NCI-H1092 (cell line): ENCODE measurements at places on chromosomes 5 and 9.

GRCh38 chr5:58085800-58086199 is 374.1 kb downstream of the PLK2 start:
- no peak for DNase-seq

GRCh38 chr5:170523830-170524229 is 20.0 kb downstream of the KCNIP1 start:
- DNase-seq: no peak

DNA sequence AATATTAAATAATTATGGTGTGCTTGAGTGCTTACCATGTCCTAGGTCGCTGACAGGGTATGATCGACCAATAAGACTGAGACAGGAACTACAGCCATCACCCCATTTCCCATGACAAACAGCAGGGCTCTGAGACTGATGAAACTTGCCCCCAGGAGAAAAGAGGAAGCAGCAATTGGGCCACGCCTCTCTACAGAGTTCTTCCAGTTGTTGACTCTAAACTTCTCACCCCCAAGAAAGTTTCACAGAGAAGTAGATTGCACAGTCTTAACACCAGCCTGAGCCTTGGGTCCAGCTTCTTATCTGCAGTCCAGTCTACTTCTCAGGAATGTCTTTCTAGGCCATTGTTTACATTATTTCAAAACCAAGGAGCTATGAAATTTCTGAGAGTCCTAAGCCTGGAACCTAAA is 182.2 kb upstream of the ANKRD55 start:
- no peak for DNase-seq

- no peak for DNase-seq
These were observed 12.1 kb downstream of the CPLX2 start for GRCh38 chr5:175883506-175883905.

GRCh38 chr5:92309336-92309991 is 926.3 kb upstream of the ARRDC3 start:
- DNase-seq: peak; percentile 21

GRCh38 chr9:30482499-30482898 is 1901.9 kb upstream of the ACO1 start:
- no peak for DNase-seq

DNA sequence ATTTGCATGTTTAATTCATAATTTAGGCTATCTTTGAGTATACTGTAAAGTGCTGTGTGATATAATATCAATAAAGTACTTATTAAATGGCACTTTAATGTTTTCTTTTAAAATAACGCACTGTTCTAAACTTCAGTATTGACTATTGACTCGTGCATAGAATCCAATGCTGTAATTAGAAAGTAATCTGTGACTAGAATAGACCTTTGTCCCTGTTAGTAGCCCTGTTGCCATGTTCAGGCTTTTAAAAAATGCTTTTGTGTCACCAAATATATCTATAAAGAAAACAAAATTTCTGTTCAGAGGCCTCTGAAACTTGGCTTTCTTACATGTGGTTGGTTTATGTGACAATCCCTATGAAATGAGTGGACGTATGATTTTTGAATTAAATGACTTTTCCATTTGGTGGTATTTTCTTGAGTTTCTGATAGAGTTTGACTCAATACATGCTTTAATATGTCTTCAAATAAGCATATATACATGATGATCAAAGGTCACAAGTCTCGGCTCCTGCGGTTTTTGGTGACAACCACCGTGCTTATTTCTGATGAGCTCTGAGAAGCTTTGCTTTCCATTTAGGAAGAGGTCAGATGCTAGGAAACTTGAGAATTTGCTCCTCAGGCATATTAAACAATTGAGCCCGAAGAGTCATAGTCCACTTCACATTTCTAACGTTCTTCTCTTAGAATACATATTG is 174.7 kb downstream of the NR3C1 start:
- no peak for DNase-seq

DNA sequence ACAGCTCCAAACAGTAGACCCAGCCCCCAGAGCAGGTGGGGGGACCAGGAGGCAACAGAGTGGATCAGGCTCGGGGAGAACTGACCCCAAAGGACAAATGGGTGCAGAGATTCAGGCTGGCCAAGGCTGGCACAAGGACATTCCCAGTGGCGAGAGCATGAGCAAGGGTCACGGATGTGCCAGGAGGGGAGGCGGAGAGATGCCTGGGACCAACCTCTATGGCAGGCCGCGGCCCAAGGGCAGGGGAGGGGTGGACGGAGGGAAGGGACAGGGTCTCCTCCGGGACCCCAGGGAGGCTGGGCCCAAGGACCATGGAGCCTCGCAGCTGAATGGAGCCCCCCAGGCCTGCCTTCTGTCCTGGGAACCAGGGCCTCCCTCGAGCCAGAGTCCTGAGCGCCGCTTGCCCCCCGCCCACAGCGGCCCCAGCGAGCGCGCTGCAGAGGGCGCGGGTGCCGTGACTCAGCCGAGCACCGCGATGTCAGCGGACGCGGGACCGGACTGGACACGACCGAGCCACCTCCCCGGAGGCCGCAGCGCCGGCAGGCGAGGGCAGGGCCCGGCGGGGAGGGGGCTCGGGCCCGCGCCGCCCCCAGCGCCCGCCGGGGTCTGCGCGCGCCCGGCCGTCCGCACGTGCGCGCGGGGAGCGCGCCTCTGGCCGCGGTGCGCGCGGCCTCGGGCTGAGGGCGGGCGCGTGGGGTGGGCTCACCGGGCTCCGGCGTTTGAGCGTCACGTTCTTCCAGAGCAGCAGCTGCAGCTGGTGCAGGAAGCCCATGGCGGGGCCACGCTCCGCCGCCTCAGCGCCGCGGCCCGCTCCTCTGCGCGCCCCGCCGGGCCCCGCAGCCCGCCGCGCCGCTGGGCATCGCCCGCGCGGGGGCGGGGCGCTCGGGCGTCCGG is at the start of gene ABCA2:
Gene ABCA2 (minus strand): TSS at position 869 of the 894 bp plus-strand sequence. CDS start 97 bp downstream, at position 772.
- no peak for DNase-seq

DNA sequence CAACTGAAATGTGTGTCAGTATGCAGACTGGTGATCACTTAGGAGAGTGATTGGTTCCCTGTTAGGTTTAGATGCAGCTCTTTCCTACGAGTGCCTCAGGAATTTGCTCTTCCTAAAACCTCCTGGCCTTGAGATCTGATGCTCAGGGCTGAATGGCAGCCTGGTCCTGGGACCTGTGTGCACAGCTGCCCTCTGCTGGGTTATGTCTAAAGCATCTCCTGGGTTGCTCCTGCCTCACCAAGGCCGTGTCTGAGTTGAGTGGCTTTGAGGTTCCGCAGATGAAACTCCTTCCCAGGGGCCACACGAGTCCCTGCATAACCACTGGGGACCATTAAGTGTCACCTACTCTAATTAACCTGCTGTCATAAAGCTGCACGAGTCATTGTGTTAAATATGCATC is 59.5 kb downstream of the MVB12B start:
- DNase-seq: no peak

- DNase-seq: no peak
These were observed 311.6 kb downstream of the PLK2 start for GRCh38 chr5:58148254-58148775.

DNA sequence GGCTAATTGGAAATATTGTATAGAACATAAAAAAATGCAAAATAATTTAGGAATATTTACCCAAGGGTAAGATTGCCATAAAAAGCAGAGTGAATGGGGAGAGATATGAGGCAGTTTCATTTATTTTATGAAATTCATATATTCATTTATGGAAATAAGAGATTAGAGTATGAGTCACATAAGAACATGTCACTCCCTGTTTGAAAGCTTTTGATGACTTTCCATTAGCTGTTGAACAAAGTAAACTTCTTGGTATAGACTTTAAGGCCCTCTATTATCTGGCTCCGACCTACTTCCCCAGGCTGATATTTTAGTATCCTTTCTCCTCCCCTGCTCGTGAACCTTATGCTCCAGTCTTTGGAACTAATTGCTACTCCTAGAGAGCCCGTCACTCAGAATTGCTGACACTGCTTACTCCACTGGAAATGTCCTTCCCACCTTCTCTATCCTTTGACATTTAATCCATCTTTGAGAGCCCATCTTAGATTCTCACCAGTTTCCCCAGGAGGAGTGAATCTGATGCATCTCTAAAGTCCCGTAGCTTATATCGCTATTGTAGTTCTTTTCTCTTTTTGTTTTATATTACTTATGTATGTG is 8.9 kb upstream of the ACTBL2 start:
- no peak for DNase-seq

DNA sequence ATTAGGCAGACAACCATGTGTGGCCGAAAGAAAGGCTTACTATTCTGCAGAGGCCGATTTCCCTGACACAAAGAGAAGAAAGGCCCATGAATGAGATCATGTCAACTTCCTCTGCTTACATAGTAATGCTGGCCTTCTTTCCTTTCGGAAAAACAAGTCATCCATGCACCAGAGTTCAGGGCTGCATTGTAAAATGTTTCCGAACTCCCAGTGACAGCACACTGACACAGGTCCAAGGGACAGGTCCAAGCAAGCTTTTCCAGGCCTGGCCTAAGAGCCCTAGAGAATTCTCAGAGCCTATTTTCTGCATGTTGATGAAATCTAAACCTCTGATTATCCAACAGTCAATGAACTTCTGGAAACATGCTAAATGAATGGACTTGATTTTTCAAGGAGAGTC is 140.9 kb downstream of the ZNF608 start:
- DNase-seq: no peak

DNA sequence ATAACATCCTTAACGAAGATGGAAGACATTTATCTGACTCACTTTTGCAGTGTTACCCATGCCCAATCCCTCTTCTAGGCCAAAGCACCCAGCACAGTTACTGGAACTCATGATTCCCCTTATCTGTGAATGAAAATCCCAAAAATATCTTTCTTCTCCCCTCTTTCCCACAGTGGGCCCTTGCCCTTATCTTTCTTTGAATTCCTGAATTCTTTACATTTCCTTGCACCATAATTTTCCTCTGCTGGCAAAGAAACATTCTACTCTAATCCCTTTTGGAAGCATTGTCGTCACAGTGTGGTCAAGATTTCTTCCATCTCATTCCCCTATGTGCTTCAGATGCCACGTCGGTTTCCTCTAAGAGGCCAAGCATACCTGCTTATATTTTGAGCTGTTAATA is 135.9 kb upstream of the LIFR start:
- DNase-seq: no peak

DNA sequence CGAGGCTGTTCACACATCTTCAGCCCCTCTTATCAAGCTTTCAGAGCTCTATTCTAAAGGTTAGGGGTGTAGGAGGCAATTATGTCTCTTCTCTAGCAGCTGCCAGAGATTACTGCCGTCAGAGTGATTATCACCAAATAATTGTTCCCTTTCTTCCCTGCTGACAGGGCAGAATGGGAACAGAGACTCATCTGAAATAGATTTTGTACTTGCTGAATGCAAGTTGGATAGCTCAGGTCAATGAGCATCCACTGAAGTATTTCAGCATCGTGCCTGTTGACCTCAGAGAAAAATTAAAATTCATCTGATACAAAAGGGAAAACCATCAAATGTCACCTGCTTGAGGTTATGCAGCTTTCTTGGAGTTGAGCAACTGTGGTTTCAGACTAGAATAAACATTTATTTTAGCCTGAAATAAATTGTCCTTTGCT is 213.7 kb upstream of the MAP3K1 start:
- no peak for DNase-seq

DNA sequence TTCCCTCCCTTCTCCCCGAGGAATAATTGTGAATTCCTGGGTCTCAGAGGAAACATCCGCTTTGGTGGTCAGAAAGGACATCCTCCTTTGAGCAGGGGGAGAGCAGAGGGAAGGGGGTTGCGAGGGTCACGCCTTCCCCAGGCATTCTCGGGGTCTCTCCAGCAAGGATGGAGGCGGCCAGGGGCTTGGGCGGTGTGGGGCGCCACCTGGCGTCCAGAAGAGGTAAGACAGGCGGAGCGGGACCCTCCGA is 129.1 kb downstream of the KCNIP1 start:
- DNase-seq: no peak

DNA sequence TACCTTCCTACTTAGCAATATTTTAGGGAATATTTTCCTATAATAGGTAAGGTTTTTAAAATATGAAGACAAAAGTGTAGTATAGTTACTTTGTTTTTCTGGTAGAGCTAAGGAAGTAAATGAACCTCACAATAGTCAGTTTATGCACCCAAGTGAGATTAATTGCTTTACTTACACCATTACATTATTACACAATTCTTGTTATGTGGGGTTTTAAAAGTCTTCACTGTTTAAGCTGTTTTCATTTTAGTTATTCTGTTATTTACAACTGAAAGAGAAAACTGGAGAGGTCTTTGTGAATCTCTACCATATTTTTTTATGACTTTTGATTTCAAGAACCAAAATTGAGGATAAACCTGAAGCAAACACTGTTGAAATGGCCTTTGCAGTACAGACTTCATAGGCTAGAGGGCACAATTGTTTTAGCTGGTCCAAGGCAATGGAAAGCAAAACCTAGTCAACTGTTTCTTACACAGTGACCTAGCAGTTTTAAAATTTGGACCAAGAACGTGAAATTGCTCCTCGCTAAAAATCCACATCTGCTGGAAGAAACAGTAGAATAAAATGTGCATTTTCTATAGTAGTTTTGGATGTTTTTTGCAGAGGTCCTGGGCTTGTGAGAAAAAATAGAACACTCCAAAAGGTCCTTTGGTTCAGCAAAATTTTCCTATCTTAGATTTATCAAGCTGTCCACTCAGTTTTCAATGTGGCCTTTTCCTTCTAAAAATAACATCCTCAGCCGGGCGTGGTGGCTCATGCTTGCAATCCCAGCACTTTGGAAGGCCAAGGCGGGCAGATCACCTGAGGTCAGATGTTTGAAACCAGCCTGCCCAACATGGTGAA is 66.4 kb upstream of the FER start:
- peak; percentile 1 for DNase-seq

DNA sequence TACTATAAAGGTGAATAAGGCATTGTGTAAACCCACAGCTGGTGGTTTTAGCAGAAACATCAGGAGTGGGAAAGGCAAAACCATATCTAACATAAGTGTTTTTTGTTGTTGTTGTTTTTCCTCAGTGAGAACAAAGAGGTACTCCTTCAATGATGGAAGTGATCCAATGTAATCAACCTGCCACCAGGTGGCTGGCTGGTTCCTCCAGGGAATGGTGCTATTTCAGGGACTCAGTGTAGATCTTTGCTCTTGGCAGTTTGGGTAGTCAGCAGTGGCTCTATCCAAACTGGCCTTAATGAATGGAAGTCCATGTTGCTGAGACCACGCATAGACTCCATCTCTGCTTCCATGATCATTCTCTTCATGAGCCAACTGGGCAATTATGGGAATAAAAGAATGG is 10.8 kb downstream of the DMRTA1 start:
- peak; percentile 39 for DNase-seq

GRCh38 chr5:177043958-177044357 is 21.5 kb downstream of the ZNF346 start:
- no peak for DNase-seq
